ENCODE measurements at places on chromosomes 5 and 9. TPM values are rescaled to one million over a fixed set of nuclear protein-coding genes. Genes with fewer than 3 reads are reported as not detected.

The BTNL9 gene
- 407 TPM for total RNA-seq

The RARS1 gene
- total RNA-seq = 65.6 TPM

The MGAT1 gene
- total RNA-seq = 380 TPM

The PLPP7 gene
- 13.9 TPM for total RNA-seq

The SLCO6A1 gene
- not detected for total RNA-seq

The CRB2 gene
- not detected for total RNA-seq

The LRRC8A gene
- total RNA-seq = 40.5 TPM

The GABRA1 gene
- not detected for total RNA-seq

The TEK gene
- 16.3 TPM for total RNA-seq

The SPINK6 gene
- not detected for total RNA-seq

The BARHL1 gene
- total RNA-seq = not detected

The PCDHA4 gene
- 0.32 TPM for total RNA-seq

The OR1L6 gene
- total RNA-seq = not detected

The PCDHB11 gene
- total RNA-seq = 2.0 TPM

The FOXD4L4 gene
- total RNA-seq = not detected

The CCNI2 gene
- not detected for total RNA-seq

The ZNF366 gene
- 13.8 TPM for total RNA-seq

The CDC20B gene
- not detected for total RNA-seq

The CARTPT gene
- not detected for total RNA-seq

The C5orf34 gene
- total RNA-seq = 1.2 TPM

The OMD gene
- total RNA-seq = 2.6 TPM

The CDX1 gene
- total RNA-seq = 0.35 TPM

The KCNN2 gene
- total RNA-seq = not detected

The PCDHGC4 gene
- 1.7 TPM for total RNA-seq

The C5orf52 gene
- total RNA-seq = not detected

The UAP1L1 gene
- total RNA-seq = 28.1 TPM

The RASEF gene
- 0.06 TPM for total RNA-seq
